Testis (tissue), 5 donors: ENCODE measurements at places on chromosomes 1 and 21. TPM values are rescaled to one million over a fixed set of nuclear protein-coding genes. Genes with fewer than 3 reads are reported as not detected.

- DNase-seq, result peak; percentile 59
Observed at GRCh38 chr1:160777486-160778089, 18.4 kb upstream of the LY9 start.

Gene NOTCH2NLA
- 160 TPM for total RNA-seq

Gene OPRD1
- total RNA-seq, result 0.63 TPM

DNA sequence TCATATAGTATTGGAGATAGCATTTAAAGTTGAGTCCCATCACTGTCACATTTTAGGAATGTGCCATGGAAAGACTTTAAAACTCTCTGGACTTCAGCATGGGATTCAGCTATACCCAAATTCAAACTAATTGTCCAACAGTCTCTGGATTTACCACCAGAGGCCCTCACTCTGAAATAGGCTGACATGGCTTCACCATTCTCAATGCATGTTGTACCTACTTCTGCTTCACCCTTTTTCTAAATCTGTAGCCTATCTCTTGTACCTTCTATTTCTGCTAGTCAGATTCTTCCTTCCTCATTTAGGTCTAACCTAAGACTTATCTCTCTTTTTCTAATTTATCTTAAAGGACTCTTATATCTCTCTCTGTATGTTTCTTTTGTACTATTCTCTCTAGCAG lies 512.7 kb upstream of the ZRANB2 start:
- no peak for DNase-seq

- DNase-seq, result no peak
Observed at GRCh38 chr1:115186711-115187265, 97.5 kb upstream of the TSPAN2 start.
